Fibroblast of skin of abdomen (primary cell): ENCODE measurements at places on chromosomes 2 and 18.

DNA sequence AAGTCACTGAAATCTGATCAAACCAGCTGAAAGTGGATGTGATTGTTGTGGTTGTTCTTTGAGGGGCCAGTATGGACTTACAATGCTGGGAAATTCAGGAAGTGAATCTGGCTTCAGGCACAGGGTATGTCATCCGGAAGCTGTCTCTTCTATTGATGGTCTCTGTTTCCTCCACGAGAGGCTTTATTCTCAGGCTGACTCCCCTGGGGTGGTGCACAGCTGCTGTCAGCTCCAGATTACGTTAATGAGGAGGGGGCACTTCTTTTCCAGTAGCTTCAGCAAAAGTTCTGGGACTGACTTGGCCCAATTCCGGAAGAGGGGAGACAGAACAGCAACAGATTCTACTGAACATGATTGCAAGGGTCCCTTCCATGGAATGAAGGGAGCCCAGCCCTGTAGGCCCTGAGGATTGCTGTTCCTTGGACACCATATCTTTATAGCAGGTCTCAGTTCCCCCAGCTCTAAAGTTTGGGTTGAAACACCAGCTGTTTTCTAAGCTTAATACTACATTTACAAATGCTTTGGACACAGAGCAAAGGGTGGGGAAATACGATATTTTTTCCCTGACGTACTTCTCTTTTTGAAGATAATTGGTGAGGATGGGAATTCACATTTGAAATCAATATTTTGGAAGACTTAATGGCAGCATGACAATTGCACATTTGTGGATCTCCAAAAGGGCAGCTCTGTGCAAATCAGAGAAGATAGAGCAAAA, 400.9 kb downstream of the TSN start:
- no peak for DNase-seq

GRCh38 chr18:37409878-37410277, 155.7 kb downstream of the CELF4 start:
- DNase-seq = no peak

DNA sequence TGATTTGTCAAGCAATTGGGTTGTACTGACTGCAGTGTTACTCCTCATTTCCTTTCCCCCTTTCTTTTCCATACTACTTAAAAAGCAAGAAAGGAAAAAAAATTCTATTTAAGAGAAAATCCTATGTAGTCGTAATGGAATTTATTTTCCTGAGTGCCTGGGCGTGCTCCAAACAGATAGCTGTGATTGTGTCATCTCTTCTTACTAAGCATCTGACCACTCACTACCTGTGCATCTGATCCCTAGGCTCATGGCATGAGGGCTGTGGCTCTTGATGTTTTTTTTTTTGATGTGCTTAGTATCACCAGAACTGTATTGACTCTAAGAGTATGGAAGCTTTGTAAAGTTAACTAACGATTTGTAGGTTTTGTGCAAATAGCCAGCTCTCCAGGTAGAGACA, 19.0 kb downstream of the CRIM1 start:
- DNase-seq = no peak

GRCh38 chr2:181520253-181520652, 63.1 kb downstream of the ITGA4 start:
- DNase-seq = no peak

- DNase-seq = no peak
These were observed 153.5 kb downstream of the ARHGAP15 start for GRCh38 chr2:143282684-143283083.
